ENCODE measurements at places on chromosomes 1 and 21.

DNA sequence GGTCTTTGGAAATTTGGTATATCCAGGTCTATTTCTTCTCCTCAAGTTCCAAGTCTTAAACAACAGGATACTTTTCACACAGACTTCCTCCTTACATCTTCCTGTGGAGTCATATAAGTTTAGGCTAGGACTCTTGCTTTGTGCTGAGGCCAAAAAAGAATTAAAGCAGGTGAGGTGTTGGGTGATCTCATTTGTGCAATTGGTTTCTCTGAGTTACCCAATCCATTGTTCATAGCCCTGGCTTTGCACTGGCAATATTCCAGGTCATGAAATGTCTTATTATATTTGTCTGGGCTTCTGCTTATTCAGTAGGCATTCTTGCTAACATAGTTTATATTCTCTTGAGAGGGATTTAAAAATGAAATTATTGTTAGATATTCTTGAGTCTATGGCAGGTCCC lies 14.1 kb upstream of the KIAA0040 start:
- DNase-seq = no peak

DNA sequence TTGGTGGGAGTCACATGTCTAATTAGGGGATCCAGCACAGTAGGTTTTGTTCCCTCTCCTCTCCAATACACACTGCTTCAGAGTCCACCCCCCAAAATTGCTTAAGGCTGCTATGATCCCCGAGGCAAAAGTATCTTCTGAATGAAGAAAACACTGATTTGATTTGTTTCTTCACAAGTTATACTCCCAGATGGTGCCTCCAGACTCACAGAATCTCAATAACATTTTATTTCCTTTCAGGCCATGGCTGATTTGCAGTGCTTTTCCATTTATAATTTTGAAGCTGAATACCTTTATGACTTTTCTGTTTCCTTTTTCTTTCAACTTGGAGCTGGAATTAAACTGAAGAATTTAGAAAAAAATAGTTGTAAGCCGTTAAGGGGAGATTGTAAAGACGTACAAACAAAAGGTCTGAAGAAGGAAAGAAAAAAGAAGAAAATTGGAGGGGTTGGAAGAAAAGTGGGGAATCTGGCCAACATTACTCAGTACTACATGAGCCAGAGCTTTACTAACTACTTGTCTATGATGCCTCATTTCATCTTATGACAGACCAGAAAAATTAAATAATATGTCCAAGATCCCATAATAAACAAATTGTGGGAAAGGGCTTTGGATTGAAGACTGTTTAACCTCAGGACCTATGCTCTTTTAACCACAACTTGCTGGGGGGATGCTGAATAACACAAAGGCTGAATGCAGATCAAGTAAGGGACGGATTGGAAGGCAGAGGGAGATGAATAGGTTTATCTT lies 75.9 kb downstream of the NUF2 start:
- no peak for DNase-seq

GRCh38 chr1:233998891-233999290 lies 94.4 kb downstream of the SLC35F3 start:
- no peak for DNase-seq

DNA sequence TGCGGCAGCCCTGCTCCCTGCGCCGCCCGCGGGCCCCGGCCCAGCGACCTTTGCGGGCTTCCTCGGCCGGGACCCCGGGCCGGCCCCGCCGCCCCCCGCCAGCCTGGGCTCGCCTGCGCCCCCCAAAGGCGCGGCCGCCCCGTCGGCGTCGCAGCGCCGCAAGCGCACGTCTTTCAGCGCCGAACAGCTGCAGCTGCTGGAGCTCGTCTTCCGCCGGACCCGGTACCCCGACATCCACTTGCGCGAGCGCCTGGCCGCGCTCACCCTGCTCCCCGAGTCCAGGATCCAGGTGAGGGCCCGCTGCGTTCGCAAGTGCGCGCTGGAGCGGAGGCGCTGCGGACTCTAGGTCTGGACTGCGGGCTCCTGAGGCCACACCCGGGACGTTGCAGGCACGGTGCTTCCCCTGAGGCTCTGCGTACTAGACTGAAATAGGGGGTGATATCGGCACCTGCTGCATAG lies 351 bp downstream of the MIXL1 start:
- DNase-seq = peak; percentile 43

GRCh38 chr1:162919034-162919433 lies 58.1 kb upstream of the CCDC190 start:
- DNase-seq = no peak

GRCh38 chr1:41436281-41437010 lies 48.0 kb downstream of the EDN2 start:
- DNase-seq = no peak

DNA sequence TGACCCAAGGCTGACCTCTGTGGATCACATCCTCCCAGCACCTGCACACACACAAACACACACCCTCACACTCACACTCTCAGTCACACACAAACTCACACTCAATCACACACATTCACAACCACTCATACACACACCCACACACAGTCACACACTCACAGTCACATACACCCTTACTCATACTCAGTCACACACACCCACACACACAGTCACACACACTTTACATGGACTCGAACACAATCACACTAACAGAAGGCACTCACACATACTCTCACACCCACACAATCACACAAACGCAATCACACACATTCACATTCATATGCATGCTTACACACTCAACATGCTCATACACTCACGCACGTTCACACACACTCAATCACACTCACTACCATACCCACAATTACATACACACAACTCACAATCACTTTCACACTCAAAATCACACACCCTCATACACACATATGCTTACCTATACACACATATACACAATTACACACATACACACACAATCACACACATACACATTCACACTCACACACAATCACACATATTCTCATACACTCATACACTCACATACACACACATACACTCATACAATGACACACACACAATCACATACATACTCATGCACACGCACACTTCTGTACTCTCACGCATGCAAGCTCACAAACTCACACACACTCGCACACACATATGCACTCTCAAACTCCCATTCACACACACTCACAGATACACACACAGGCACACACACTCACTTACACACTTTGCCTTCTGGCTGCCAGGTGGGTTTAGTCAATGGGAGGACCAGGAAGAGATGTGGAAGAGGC lies 6.1 kb downstream of the MEGF6 start:
- no peak for DNase-seq
